Stimulated activated CD4-positive, alpha-beta T cell treated with anti-CD3 and anti-CD28 coated beads, Interleukin-12 subunit alpha, Interleukin-12 subunit beta, amount 100 ng/mL, for 4 hours (primary cell): ENCODE measurements at places on chromosomes 13 and 19.

GRCh38 chr13:73910733-73911132, 223.5 kb downstream of the KLF12 start:
- no peak for DNase-seq

GRCh38 chr19:12564016-12564664, 12.9 kb upstream of the ZNF564 start:
- peak; percentile 95 for DNase-seq

DNA sequence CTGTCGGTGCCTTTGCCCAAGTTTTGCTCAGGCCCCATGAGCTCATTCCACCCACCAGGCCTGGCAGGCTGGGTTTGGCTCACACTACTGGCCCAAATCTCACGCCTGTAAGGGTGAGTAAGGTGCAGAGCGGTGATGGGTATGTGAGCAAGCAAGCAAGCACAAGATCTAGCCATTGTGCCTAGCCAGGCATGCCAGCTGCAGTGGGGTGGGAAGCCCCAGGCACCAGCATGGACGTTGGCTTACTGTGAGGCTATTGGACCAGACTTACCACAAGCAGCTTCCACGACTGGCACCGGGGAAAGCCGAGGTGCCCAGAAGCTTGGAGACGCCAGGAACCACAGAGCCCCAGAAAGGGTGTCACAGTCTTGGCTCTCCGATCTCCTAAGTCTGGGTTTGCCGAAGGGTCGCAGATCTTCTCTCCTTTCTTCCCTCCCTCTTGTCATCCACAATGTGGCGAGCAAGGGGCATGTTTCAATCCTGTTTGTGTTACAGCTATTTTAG, 2659.4 kb upstream of the PCDH20 start:
- DNase-seq, result no peak

GRCh38 chr19:1453525-1454364, 3.8 kb downstream of the APC2 start:
- no peak for DNase-seq

- no peak for DNase-seq
These were observed 641.0 kb downstream of the FGF9 start for GRCh38 chr13:22311734-22312404.

DNA sequence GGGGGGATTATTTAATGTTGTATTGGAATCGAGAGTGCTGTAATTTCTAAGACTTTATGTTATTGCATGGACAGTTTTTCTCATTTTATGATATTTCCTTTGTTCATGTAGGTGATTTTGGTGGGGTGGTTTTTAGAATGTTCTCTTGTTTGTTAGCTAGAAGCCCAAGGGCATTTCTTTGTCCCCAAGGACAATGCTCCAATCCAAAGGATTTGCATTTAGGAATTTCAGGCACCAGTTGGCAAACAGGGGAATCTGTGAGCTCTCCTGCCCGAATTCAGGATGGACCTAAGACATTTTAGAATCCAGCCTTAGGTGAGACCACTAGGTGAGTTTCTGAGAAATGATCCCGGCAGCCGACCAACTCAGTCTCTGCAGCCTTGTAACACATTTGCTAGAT, 324.9 kb downstream of the KCNRG start:
- no peak for DNase-seq

GRCh38 chr19:952049-952679, 26.3 kb downstream of the ARID3A start:
- no peak for DNase-seq

DNA sequence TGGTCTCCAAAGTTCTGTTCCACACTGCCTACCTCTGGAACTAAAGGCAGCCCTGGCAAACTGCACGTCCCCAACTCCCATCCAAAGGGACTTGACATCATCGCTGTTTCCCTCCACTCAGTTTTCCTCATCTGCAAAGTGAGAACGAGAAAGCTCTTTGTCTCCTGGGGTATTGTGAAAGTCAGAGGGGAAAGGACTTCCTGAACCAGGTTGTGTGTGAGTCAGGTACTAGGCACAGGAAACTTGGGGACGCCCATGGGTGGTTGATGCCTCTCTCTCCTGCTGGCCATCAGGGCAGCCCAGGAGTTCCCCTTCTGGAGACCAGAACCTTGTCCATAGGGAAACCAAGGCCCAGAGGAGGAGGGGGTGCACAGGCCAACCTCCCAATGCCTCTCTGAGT, 4.7 kb downstream of the CRLF1 start:
- no peak for DNase-seq

GRCh38 chr19:57192077-57192420, 749 bp downstream of the ZNF264 start:
- DNase-seq, result no peak

DNA sequence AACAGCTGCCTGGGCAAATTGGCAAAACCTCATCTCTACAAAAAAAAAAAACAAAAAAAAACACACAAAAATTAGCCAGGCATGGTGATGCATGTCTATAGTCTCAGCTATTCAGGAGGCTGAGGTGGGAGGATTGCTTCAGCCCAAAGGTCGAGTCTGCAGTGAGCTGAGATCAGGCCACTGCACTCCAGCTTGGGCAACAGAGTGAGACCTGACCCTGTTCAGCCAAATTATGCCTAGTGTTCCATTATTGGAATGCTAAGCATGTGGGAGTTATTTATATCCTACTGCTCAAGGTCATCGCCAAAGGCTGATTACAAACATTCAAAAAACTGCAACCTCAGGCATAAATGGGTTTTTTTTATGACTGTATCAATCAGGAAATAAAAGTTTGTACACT, 1251.0 kb upstream of the PCDH9 start:
- no peak for DNase-seq

DNA sequence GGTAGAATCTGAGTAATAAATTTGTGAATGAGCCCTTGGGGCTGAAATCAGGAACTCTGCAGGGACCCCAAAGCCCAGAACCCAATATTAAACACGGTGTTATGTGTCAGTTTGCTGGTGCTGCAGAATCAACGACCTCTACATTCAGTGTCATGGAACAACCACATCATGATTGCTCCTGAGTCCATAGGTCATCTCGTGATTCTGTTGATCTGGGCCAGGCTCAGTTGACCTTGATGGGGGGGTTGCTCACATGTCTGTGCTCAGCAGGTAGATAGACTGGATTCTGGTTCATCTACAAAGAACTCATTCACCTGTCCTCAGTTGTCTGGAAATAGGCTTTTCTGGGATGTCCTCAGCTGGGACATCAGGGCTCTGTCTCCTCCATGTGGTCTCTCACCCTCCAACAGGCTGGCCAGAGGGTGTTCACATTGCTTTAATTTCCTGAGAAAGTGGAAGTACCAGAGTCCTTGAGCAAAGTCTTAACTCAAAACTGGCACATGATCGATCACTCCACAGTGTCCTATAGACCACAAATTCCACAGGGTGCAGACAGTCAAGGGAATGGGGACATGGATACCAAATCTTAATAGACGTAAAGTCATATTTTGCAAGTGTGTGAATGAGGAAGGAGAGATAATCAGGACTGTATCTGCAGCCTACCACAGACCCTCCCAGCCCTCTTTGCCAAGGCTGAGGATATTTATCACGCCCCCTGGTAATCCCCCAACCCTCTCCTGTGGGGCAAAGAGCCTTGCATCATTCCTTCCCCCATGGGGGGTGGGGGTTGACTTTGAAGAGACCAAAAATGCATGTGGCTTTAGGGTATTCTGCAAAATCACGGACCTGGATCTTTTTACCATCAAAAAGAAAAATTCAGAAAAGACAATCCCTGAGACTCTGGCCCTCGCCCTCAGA, 39.3 kb upstream of the IGFL1 start:
- DNase-seq, result no peak

GRCh38 chr19:10361569-10362011, 18.8 kb downstream of the TYK2 start:
- no peak for DNase-seq

GRCh38 chr13:106047859-106048258, 487.6 kb downstream of the EFNB2 start:
- no peak for DNase-seq

- DNase-seq, result no peak
These were observed 337.6 kb upstream of the SLITRK5 start for GRCh38 chr13:87333599-87333998.

GRCh38 chr13:35498231-35498630, 21.7 kb upstream of the MAB21L1 start:
- no peak for DNase-seq

DNA sequence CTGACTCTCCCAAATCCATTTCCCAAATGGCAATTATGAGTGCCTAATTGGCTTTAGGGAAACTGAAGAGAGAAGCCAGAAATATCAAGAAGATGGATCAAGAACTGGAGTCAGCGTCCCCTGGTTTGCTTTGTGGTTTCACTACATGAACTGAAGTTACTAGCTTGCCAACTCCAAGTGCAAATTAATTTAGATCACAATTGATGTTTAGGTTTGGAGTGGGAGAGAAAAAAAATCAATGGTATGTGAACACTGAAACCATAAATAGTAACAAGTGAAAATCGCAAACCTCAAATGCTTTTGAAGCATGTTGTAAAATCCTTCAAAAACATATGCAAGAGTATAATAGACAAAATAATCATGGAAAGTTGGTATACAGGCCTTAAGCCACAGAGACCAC, 1528.6 kb upstream of the SLC10A2 start:
- no peak for DNase-seq

DNA sequence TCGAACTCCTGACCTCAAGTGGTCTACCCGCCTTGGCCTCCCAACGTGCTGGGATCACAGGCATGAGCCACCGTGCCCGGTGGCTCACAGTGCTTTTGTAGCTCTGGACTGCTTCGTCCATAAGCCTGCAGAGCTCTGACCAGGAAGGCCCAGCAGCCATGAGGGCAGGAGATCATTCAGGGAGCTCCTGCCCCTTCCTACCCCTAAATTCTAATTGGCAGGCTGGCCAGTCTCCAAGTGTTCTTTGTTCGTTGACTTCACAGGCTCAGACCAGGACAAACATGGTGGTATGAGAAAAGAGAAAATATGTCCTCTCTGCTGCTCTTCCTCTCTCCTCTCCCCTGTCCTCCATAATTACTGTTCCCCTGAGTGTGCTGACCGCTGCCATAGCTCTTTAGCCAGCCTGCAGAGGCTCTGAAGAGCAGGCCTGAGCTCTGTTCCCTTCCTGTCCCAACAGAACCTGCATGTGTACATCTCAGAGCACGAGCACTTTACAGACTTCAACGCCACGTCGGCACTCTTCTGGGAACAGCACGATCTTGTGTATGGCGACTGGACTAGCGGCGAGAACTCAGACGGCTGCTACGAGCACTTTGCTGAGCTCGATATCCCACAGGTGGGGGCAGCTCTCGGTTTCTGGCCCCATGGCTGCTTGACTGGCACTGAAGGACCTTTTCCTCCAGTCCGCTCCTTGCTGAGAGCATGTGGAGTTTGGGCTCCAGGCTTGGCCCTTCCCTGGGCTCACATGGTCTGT, 19.0 kb downstream of the CLPTM1 start:
- DNase-seq, result no peak

- no peak for DNase-seq
These were observed 67.8 kb downstream of the ZNF728 start for GRCh38 chr19:22935151-22935550.

GRCh38 chr19:4367781-4368127, 24.4 kb downstream of the MPND start:
- DNase-seq, result no peak

- DNase-seq, result no peak
These were observed 74.6 kb upstream of the C13orf46 start for GRCh38 chr13:114048443-114048842.

DNA sequence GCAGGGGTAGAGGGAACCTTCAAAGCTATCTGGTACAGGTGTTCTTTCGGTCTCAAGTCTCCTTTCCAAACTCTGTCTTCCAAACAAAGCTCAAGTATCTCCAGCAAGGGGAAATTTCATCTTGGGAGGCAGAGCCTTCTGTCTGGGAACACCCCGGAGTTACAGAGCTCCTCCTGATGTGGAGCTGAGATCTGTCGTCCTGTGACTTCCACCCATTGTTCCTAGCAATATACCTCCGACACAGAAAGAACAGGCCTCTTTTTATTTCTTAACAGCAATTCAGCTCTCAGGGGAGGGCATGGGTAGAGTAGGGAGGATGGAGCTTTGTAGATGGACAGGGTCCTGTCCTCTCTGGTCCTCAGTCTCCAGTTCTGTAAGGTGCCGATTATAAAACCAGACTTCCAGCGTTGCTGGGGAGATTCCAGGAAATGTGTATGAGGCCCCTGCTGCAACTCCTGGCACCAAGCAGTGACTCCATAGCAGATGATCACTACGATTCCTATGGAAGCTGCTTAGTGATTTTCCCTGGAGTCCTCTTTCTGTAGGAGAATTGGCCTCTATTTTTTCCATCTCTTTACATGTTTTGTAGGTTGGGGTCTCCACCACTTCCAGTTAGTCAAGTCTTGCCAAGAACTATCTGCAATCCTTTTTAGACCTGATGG, 56.0 kb upstream of the ARGLU1 start:
- no peak for DNase-seq

DNA sequence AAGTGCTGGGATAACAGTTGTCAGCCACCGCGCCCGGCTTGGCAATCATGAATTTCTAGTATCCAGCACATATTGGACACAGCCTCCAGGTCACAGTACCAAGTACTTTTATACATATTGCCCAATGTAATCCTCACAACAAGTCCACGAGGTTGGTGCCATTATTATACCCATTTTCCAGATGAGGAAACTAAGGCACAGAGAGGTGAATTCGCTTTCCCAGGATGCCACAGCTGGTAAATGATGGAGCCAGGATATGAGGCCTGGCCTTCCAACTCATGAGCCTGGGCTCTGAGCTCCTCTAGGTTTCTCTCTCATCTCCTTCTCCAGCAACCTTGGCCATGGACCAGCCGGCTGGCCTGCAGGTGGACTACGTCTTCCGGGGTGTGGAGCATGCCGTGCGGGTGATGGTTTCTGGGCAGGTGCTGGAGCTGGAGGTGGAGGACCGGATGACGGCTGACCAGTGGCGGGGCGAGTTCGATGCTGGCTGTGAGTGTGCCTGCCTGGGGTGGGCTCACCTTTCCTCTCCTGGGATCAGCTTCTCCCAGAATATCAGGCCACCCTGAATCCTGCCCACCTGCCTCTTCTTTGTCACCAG, 7.5 kb downstream of the CCDC61 start:
- no peak for DNase-seq

DNA sequence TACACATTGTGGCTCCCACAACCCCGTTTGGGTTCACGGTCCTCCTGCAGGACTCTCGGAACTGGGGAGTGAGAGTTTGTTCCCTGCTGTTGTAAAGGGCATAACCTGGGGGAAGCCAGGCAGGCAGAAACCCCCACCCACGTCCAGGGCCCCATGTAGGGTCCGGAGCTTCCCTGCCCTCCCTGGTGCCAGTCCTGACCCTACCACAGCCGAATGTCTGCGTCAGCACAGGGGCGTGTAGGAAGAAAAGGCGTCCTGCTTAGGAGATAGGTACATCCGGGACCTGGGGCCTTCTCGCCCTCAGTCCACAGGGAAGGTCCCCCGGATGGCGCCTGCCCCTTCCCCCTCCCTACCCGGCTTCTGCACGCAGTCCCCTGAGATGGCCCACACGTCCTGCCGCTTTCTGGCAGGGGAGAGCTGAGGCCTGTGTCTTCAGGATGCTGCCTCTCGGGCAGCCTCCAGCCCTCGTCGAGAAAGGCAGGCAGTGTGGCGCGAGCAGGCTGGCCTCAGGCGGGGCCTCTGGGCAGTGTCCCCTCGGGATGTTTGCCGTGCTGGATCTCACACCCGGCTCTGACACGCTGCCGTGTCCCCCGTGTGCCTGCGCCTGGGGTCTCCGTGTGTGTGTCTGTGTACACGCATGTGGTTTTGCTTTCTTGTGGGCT, 19.1 kb downstream of the CSNK1G2 start:
- no peak for DNase-seq
